NCI-H1436 (cell line): ENCODE measurements at places on chromosomes 4 and X.

DNA sequence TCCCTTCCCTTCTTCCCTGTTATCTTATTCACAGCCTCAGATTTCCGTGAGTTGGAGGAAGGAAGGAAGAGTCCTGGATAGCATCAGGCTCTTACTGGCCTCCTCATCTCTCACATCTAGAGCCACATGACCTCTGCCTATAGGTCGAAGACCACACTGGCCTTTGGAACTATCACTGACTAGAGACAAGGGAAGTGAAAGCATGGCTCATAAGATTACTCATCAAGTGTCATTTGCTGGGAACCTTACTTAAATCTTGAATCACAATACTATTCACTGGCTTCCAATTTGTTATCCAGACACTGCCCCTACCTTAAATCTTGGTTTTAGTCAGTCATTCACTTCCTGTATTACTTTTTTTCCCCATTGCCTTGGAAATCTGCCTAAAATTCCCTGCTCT is 61.6 kb upstream of the MTMR8 start:
- no peak for DNase-seq

DNA sequence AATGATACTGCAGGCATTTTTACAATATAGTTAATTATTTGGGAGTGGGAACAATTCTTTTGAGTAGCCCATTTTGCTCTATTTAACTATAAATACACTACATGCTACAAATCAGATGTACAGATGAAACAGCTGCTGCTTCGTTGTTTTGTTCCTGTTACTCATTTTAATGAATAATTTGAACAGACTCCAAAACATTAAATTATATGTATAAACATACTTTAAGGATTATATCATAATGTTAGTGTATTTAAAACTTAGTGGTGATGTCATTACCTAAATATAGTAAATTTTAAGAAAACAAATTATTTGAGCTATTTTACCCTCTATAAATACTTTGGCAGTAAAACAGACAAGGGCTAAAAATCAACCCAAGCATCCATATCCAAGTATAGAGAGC is 60.7 kb downstream of the GAB1 start:
- no peak for DNase-seq

DNA sequence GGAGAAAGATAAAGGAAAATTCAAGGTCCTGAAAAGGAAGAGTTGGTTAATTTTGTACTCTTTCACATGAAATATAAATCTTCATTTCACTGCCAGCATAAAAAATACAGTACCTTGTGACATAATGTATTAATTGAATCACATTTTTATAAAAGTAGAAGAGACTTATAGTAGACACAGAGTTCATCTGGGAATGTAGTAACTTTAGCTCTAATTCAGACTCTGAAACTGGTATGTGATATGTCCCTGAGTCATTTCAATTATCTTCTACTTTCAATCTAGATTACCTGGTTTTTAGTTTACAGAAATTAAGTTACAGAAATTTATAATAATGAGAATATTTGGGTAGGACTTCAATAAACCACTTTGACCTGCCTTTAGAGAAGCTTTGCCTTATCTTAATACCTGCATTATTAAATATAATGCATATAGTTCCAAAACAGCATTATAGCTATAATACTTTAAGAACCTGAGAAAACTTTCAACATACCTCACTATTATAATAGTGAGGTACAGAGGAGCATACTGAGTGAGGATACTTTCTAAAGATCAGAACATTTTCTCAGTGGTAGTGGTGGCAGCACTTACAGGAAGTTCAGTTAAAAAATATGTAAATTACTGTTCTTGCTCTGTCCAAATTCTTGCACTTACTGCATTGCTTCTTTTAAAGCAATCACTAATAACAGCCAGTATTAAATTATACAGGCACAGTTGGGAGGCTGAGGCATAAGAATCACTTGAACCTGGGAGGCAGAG is 11.2 kb downstream of the NEK1 start:
- DNase-seq: no peak

GRCh38 chrX:70445951-70446350 is 1.3 kb downstream of the DLG3 start:
- no peak for DNase-seq

GRCh38 chrX:22351966-22352365 is 79.3 kb downstream of the CBLL2 start:
- DNase-seq: no peak

GRCh38 chr4:19227701-19228100 is 1024.0 kb upstream of the SLIT2 start:
- DNase-seq: no peak

- DNase-seq: no peak
Observed at GRCh38 chr4:6121276-6121850, 79.0 kb downstream of the JAKMIP1 start.

- DNase-seq: no peak
Observed at GRCh38 chr4:54165438-54165837, 63.7 kb upstream of the PDGFRA start.

GRCh38 chrX:7068939-7069367 is 78.6 kb upstream of the STS start:
- DNase-seq: no peak

GRCh38 chr4:10457255-10457801 is at the start of gene ZNF518B:
Gene ZNF518B, minus strand, starts transcription at chr4:10457426. Its CDS starts 11,098 bp downstream, at chr4:10446328.
- DNase-seq: peak; percentile 0

DNA sequence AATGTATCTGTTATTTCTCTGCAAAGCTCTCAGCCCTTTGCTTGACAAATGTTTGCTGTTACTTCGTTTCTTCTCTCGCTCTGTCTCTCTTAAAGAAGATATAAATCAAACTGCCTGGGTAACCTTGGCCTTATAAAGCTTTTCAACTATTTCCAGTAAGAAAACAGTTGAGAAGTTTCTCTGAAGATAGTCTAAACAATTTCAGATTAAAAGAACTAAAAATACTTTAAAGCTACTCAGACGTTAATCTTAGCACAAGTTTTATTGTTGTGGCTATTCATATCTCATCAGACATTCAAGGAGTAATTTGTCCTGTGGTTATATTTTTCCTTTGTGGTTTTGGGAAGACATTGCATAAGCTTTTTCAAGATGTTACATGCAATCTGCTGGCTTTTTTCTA is 22.6 kb downstream of the HOPX start:
- no peak for DNase-seq

DNA sequence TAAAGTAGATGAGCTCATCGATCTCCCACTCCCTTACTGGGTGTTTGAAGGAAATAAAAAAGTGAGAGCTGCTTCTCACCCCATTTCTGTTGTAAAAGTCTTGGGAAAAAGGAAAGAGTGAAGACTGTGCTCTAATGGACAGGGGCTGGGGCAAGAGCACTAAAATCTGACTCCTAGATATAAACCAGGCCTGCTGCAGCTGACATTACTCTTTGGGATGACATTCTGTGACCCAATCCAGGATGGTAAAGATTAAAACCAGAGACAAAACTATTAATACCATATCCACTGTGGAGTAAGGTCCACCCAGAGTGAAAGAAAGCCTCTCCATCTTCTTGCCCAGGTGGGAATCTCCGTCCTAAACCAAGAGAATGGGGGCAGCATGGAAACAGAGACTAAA is 20.1 kb upstream of the NEUROG2 start:
- no peak for DNase-seq

GRCh38 chr4:120395746-120396145 is 329.1 kb upstream of the MAD2L1 start:
- DNase-seq: no peak

DNA sequence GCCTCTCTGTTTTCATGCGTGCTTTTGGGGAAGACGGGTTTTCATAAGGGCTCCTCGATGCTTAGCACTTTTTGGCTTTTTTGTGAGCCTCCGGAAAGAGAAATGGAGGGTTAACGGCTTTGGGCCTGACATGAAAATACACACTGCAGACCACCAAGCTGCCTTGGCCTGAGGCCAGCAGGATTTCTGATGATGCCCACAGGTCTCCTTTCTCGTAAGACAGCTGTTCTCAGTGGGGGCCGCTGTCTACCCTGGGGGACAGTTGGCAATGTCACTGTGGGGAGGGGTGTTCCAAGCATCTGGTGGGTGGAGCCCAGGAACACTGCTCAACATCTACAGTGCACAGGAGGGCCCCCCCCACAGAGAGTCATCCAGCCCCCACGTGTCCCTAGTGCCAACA is 29.4 kb upstream of the CLDN34 start:
- no peak for DNase-seq

- DNase-seq: no peak
Observed at GRCh38 chr4:15836362-15836761, 58.2 kb downstream of the CD38 start.

DNA sequence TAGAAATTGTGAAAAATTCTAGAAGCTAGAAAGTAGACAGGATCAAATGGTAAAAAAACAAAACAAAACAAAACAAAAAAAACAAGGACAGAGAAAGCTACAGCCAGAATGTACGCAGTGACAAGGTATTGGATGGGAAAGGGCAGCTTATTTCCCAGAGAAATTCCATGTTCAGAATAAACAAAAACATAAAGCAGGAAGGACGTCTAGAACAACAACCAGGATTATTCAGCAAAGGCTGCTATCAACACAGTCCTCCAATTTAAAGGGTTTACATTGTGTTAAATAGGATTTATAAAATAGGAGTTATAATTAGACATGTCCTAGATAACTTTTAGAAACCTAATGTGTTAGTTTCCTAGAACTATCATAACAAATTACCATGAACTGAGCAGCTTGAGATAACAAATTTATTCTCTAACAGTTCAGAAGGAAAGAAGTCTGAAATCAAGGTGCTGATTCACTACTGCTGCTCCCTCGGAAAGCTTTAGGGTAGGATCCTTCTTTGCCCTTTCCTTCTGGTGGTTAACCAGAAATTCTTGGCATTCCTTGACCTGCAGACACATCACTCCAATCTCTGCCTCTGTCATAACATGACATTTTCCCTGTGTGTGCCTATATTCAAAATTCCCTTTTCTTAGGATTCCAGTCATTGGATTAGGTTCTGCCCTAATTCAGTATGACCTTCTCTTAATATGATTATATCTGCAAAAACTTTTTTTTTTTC is 175.6 kb downstream of the SNCA start:
- no peak for DNase-seq

GRCh38 chr4:48680848-48681568 is 99.1 kb downstream of the FRYL start:
- DNase-seq: no peak

DNA sequence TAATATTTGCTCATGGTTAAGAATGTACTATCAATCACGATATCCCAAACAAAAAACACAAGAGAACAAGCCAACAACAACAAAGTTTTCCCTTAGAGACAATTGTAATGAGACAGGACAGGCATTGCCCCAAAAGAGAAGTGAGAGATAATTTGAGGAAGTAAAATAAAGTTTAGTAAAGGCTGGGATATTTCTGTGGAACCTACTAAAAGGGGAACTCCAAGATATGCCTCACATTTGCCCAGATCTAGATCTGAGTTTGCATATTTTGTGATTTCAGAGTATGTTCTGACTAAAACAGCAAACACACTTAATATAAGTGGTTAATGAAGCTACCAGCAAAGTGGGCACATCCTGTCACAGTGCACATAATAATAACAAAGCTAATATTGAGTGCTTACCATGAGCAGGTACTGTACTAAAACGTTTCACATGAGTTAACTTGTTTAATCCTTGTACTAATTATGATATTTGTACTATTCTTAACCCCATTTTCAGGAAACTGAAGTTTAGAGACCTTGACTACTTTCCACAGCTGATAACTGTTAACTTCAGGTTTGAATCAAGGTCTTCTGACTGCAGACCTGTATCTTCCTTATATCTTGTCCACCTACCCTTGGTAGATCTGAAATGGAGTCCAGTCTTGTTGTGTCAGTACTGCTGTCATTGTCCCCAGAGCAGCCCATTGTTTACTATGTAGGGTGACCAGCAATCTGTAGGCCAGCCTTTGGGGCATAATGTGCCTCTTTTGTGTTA is 26.0 kb upstream of the BMP2K start:
- no peak for DNase-seq

- DNase-seq: no peak
Observed at GRCh38 chrX:152520653-152521052, 69.5 kb upstream of the GABRA3 start.

DNA sequence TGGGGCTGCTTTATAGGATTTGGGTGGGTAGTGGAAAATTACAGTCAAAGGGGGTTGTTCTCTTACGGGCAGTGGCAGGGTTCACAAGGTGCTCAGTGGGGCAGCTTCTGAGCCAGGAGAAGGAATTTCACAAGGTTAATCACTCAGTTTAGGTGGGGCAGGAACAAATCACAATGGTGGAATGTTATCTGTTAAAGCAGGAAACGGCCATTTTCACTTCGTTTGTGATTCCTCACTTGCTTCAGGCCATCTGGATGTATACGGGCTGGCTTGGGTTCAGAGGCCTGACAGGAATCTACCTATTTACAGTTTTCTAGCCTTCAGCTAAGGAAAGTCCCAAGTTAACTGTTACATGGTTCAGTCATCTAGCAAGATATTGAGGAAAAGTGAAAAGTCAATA is 1003.5 kb downstream of the STPG2 start:
- DNase-seq: no peak

DNA sequence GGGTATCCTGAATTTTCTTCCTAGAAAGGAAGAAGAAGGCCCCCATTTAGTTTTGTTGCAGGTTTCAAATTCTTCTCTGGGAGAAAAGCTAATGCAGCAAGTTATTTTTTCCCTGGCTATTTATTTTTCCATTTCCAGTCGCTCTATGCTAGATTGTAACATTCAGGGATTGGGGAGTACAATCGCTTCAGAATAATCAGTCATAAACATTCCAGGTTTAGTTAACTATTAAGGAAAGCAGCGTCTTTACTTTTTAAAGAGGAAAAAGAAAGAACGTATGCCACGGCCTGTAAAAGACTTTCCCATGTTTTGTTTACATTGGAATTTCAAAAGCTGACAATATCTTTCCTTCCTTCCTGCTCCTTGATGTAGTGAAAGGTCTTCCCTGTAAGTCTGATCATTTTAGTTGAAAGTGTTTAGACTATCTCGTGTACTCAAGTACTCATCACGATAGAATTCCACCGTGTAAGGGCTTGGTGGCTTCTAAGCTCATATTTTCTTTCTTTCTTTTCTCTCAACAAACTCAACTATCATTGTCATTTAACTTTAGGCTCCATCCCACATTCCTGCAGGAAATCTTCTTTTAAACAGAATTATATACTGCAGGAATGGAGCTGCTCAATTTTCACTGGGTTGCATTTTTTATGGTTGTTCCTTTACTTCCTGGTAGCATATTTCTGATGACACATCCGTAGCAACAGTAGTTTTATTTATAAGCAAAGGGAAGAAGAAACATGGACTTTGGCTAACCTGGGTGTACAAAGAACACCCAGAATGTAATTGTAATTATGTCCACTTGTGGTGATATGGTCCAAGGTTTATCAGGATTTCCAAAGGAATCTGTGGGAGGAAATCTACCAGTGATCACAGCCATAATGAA is 213.1 kb upstream of the FAT1 start:
- no peak for DNase-seq

GRCh38 chrX:44071847-44072551 is 98.8 kb upstream of the NDP start:
- DNase-seq: no peak

DNA sequence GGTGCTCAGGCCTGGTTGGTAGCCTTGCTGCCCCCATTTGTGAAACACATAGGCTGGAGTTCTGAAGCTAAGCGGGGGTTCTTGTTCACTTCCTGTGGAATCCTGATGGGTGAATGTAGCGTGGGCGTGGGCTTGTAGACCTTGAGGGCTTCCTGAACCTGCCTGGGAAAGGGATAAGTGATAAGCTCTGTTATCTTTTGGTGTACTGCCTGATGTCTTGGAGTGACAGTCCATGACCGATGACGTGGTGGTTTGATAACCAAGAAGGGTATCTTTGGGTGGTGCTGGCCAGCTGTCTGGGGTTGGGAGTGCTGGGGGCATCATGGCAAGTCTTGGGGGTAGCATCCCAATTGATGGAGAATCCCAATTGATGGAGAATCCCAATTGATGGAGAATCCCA is 17.5 kb upstream of the WDR1 start:
- DNase-seq: no peak
